ENCODE measurements at places on chromosomes 2 and 18. TPM values are rescaled to one million over a fixed set of nuclear protein-coding genes. Genes with fewer than 3 reads are reported as not detected.

Gene POLR1A
- total RNA-seq, result 27.9 TPM

Gene SCN9A
- total RNA-seq, result 4.8 TPM

Gene DPYSL5
- total RNA-seq, result 7.5 TPM

Gene SH3RF3
- total RNA-seq, result 0.63 TPM

Gene CD8B2
- not detected for total RNA-seq

Gene RNU2-63P
- total RNA-seq, result not detected

Gene PDIA6
- 364 TPM for total RNA-seq

Gene CYS1
- total RNA-seq, result 1.2 TPM

Gene CNTNAP5
- not detected for total RNA-seq

Gene LRRTM1
- total RNA-seq, result not detected

Gene CAPN14
- total RNA-seq, result not detected

Gene SERPINE2
- total RNA-seq, result 170 TPM

Gene SANBR
- total RNA-seq, result 7.9 TPM

Gene TLX2
- total RNA-seq, result 0.47 TPM

Gene TEX44
- not detected for total RNA-seq

Gene POU3F3
- total RNA-seq, result 0.06 TPM

Gene FSIP2
- not detected for total RNA-seq

Gene RAB27B
- total RNA-seq, result 11.7 TPM

Gene ACMSD
- not detected for total RNA-seq

Gene CUL3
- 69.0 TPM for total RNA-seq

Gene CCDC74B
- 5.7 TPM for total RNA-seq

Gene SFTPB
- total RNA-seq, result not detected

Gene ABCB11
- 0.02 TPM for total RNA-seq

Gene CDH19
- total RNA-seq, result 1.5 TPM

Gene FBXO36
- total RNA-seq, result 0.94 TPM

Gene RNF138
- total RNA-seq, result 12.3 TPM

Gene FOXD4L1
- total RNA-seq, result 0.37 TPM

Gene INPP5D
- total RNA-seq, result 0.60 TPM

Gene FSHR
- not detected for total RNA-seq

Gene RTTN
- 5.5 TPM for total RNA-seq

Gene HOXD3
- 0.32 TPM for total RNA-seq

Gene SERPINB3
- not detected for total RNA-seq

Gene SCLY
- total RNA-seq, result 24.0 TPM

Gene IL18R1
- 0.72 TPM for total RNA-seq

Gene VRK2
- total RNA-seq, result 32.9 TPM

Gene SLC9A4
- not detected for total RNA-seq

Gene CXCR1
- not detected for total RNA-seq

Gene UGT1A3
- total RNA-seq, result 0.19 TPM

Gene RGPD3
- total RNA-seq, result 0.20 TPM

Gene C2orf68
- 29.3 TPM for total RNA-seq

Gene ITGB6
- total RNA-seq, result 0.79 TPM

Gene ARID5A
- total RNA-seq, result 7.1 TPM

Gene PCARE
- total RNA-seq, result not detected

Gene YES1
- total RNA-seq, result 19.6 TPM

Gene IL1RN
- 0.94 TPM for total RNA-seq

Gene CHCHD5
- 67.5 TPM for total RNA-seq

Gene NEU4
- 0.25 TPM for total RNA-seq

Gene PFN4
- total RNA-seq, result 1.0 TPM

Gene SLC8A1
- total RNA-seq, result 0.41 TPM

Gene PARD6G
- 3.4 TPM for total RNA-seq

Gene COL4A4
- total RNA-seq, result 3.1 TPM

Gene NT5C1B
- not detected for total RNA-seq

Gene SMARCAL1
- 15.5 TPM for total RNA-seq

Gene CGREF1
- 8.5 TPM for total RNA-seq

Gene PSMA8
- not detected for total RNA-seq

Gene ASAP2
- total RNA-seq, result 39.8 TPM

Gene COQ10B
- 14.6 TPM for total RNA-seq

All from A549 treated with ZK216348 at 1 μM for 4 hours (cell line).